ENCODE measurements at places on chromosomes 7 and 10.

- no peak for DNase-seq
These were observed 59.4 kb downstream of the MARCHF5 start for GRCh38 chr10:92350411-92350810.

DNA sequence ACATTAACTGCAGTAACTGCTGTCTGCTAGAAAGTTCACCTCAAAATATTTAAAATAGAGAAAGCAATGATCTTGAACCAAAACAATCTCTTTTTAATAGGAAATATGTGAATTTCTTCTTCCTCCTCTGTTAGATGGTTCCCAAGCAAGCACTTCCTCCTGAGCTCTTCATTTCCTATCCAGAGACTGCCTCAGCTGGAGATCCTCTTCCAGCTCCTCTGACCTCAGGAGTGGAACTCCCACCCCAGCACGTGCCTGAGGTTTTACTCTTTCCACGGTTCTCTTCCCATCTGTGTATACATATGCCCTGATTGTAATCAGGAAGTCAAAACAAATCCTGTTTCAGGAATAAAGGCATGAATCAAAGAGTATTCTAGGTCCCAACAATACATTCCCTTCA lies 5.6 kb downstream of the DENND11 start:
- DNase-seq = no peak

- DNase-seq = peak; percentile 29
These were observed 172.6 kb downstream of the FAM107B start for GRCh38 chr10:14601872-14602725.

DNA sequence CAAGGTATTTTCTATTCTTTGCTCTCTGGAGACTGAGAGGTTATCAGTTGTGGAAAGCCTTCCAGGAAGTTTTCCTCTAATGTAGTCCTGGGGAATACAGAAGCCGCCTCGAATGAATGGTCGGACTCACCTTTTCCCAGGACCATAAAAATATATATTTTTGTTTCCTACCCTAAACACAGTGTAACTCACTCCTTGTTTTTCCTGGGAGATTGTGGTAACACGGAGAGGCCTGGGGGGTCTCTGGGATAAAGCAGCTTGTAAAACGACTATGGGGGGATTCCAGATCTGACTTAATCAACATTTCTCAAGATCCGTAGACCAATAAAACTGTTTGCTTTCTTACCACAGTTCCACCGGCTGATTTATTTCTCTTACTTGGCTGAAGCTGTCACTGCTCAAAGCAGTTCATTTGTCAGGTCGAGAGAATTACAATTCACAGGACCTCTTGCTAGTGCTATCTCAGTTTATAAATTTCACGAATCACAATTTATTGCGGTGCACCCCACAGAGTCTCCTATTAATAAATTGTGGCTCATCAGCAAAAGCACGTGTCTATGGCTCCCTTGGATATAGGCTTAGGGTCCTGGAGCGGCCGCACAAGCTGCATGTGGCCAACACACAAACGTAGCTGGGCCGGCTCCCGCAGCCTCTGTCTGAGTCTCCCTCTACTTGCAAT lies 176.3 kb upstream of the BMPER start:
- DNase-seq = no peak

DNA sequence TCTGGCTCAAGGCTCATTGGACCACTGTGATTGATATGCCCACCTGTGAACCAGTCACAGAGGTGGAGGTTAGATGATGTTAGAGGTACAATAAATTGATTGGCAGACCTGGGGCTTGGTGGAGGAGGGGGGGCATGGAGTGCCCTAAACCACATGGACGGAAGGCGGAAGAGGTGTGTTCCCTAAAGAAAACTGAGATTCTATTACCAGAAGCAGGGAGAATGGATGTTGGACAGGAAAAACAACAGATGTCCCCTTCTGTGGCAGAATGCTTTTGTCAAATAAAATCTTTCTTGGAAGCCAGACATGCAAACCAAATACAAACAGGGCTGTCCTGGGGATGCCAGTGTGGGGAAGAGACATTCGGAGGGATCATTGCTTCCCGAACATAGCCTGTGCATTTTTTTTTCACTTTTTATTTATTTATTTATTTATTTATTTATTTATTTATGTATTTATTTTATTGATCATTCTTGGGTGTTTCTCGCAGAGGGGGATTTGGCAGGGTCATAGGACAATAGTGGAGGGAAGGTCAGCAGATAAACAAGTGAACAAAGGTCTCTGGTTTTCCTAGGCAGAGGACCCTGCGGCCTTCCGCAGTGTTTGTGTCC lies 433.9 kb downstream of the RPS24 start:
- DNase-seq = no peak

DNA sequence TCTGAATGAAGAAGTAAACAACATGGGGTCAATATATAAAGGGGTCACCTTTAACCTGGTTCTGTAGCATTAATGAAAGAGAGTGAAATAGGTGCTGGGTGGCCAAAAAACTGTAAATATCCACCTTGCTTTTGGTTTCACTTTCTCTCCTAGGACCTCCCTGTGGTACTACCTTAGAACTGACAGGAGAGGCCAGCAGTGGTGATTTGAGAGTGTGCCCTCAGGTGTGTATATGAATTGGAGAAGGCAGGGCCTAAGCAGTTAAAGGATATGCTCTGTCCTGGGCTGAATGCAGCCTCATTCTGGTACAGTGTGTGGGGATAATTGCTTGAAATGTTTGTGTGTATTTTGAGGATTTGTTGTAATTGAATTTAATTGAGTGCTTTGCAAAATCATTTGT lies 62.0 kb downstream of the BBS9 start:
- DNase-seq = no peak
